ENCODE measurements at places on chromosomes 1 and 21.

GRCh38 chr1:25869909-25870606, 5.5 kb downstream of the PAQR7 start:
- no peak for DNase-seq

DNA sequence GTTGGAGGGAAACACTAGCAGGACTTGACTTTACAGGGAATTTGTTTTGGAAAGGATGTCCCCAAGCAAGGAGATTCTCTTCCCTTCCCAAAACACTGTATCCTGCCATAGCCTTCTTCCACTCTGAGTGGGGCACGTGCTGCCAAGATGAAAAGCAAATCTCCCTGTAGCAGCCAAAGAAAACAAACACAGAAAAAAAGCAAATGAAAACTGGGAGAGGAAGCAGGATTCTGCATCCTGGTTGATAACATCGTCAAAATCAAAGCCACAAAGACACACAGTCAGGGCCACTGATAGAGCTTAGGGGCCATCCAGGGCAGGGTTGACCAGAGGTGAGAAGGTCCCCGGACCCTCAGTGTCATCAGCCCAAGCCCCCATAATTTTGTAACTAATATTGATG, 16.0 kb upstream of the MTARC2 start:
- no peak for DNase-seq

- DNase-seq = no peak
These were observed at the start of gene CRYBG2 for GRCh38 chr1:26353976-26354820. TSS of gene CRYBG2 (minus strand) at chr1:26354130. CDS start at chr1:26346657, 7,473 bp downstream.

DNA sequence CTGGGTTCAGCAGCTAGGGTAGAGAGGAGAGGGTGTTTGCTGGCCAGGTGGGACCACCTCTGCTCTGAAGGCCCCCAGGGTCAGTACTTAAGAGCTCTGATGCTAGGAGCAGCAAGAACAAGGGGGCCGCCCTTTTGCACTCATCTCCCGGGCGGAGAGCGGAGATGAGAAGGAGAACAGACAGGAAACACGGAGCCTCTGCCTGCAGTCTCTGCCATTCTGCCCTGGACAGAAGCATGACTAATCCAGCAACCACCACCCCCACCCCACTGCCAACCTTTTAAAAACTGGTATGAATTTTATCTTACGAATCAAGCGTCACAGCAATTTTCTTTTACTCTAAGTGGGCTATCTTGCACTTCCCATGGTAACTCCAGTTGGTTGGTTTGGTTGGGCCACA, 34.5 kb downstream of the PARP1 start:
- no peak for DNase-seq

DNA sequence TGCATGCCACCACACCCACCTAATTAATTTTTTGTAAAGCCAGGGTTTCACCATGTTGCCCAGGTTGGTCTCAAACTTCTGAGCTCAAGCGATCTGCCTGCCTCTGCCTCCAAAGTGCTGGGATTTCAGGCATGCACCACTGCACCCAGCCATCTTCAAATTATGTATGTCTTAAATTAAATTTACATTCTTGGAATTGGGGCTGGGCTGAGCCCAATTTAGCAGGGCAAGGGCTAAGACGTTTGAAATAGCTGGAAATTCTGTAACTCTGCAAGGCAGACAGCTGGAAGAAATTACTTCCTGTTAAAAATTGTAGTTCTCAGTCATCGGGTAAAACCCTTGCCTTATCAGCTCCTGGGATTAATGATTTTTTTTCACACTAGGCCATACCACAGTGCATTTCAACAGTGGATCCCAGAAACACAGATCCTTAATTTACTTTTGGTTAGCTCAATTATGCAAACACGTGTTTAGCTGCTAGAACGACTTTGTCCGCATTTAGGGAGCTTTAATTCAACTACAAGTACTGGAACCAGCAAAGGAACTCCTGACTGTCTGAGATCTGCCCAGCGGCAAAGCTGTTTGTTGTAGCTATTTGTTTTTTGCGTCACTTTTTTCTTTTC, 83.3 kb downstream of the OLFML3 start:
- DNase-seq = no peak

DNA sequence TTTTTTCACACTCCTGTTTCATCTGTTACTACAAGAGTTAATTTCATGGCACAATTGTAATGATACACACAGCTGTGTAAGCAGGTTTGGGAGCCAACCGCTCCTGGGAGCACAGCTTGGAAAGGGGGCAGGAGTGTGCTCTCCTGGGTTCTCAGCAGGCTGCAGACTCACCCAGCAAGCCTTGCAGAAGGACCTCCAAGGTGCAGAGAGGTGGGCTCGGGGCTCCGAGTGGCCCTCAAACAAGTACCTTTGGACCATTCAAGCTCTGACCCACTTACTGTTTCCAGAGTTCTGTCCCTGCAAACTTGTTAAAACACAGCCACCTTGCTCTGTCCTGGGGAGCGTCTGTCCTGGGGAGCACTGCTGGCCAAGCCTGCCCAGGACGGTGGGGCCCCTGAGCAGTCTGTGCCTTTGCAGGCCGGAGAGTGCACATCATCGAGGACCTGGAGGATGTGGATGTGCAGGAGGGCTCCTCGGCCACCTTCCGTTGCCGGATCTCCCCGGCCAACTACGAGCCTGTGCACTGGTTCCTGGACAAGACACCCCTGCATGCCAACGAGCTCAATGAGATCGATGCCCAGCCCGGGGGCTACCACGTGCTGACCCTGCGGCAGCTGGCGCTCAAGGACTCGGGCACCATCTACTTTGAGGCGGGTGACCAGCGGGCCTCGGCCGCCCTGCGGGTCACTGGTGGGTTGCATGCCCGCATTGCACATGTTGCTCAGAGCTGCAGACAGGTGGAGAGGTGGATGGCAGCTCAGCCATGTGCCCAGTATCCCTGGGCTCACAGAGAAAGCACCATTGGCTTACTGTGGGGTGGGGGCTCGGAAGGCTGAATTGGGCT, 78.0 kb downstream of the OBSCN start:
- DNase-seq = no peak

DNA sequence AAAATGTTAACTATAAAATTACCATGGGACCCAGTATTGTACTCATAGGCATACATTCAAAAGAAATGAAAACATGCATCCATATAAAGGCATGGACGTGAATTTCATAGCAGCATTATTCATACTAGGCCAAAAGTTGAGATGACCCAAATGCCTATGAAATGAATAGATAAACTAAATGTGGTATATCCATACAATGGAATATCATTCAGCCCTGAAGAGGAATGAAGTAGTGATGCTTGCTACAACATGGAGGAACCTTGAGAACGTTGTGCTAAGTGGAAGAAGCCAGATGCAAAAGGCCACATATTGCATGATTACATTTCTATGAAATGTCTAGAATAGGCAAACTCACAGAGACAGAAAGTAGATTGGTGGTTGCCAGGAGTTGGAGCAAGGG, 127.1 kb upstream of the IPO9 start:
- no peak for DNase-seq

GRCh38 chr1:188237573-188238348, 1409.0 kb downstream of the PLA2G4A start:
- no peak for DNase-seq

GRCh38 chr1:74712881-74713280, 20.0 kb downstream of the CRYZ start:
- no peak for DNase-seq

DNA sequence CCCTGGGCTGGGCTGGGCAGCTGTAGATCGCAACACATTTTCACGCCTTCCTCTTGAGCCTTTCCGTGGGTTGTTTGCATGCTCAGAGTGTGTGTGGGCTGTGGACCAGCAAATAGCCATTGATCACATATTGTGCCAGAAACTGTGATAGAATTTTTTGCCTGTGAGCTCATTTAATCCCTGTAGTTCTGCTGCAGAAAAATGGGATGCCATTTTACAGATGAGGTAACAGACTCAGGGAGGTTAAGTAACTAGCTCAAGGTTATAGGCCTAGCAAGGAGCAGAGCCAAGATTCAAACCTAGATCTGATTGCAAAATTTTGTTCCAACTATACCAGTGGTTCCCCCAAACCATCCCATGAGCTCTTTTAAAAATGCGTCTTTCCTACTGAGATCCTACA, 10.5 kb downstream of the SPATA46 start:
- DNase-seq = no peak

DNA sequence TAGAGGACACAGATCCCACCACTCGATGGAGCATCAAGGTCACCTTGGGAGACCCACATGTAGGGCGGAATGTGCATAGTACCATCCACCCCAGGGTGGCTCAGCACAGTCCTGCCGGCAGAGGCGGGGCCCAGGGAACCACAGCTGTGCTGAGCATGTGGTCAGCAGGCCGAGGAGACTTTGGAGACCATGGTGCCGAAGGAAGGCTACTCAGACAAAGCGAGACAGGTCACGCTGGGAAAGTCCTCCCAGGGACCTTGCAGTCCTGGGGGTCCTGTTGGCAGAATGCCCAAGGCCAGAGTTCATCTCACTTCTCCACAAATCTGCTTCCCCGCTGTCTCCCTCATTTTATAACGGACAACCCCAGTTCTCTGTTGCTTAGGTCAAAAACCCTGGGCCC, 22.5 kb downstream of the WNT3A start:
- DNase-seq = no peak

DNA sequence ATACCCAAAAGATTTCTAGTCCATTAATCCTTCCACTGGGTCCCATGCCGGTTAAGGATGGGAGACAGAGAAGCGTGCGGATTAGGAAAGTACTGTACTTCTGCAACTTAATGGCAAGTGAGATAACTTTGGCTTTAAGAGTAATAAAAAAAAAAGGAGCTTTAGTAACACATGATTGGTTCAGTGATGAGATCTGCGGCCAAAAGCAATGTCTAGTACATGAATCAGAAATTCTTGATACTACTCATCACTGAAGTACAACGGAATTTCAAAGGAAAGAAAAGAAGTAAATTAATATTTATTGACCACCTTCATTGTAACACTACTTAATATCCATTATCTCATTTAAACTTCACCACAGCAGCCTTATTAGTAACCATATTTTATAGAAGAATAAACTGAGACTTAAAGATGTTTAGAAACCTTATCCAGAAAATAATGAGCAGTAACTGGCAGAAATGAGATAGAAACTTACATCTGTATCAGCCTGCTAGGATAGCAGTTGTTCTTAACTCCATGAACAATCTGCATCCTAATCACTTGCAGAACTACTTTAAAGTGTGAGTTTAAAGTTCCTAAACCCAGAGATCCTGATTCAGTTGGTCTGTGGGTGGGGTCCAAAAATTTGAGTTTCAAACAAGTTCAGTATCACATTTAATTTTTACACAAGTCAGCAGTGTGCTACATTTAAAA, 14.1 kb upstream of the NUF2 start:
- DNase-seq = no peak

Data from GM13977 (cell line).